ENCODE measurements at places on chromosomes 7 and 10. TPM values are rescaled to one million over a fixed set of nuclear protein-coding genes. Genes with fewer than 3 reads are reported as not detected.

Gene CXCL12
- total RNA-seq: 101 TPM

Gene CALHM2
- 22.6 TPM for total RNA-seq

Gene DOCK1
- total RNA-seq: 68.6 TPM

Gene MMD2
- total RNA-seq: not detected

Gene GIMAP7
- not detected for total RNA-seq

Gene COL26A1
- not detected for total RNA-seq

Gene NPY4R2
- not detected for total RNA-seq

Gene AQP1
- 335 TPM for total RNA-seq

Gene CELF2
- 18.1 TPM for total RNA-seq

Gene SEMA3E
- 0.13 TPM for total RNA-seq

Gene AGAP9
- 4.0 TPM for total RNA-seq

Gene LIPF
- total RNA-seq: not detected

Gene CYP26C1
- 0.07 TPM for total RNA-seq

Gene SPDYE5
- total RNA-seq: not detected

Gene GDF10
- total RNA-seq: 5.5 TPM

Gene AEBP1
- 333 TPM for total RNA-seq

Gene ERVW-1
- not detected for total RNA-seq

Gene GPR85
- 1.3 TPM for total RNA-seq

Gene OR6V1
- total RNA-seq: not detected

Gene ITPRID1
- not detected for total RNA-seq

Gene CPEB3
- 1.1 TPM for total RNA-seq

Gene ADRA2A
- total RNA-seq: 2.0 TPM

Gene PRPS1L1
- not detected for total RNA-seq

Gene OPN4
- not detected for total RNA-seq

Gene ZNF467
- total RNA-seq: 1.6 TPM

Gene CACNB2
- 0.20 TPM for total RNA-seq

Gene MRM2
- total RNA-seq: 13.5 TPM

Gene ATOH7
- not detected for total RNA-seq

Gene SLC26A3
- not detected for total RNA-seq

Gene NPSR1
- not detected for total RNA-seq

Measured in smooth muscle cell of the pulmonary artery (primary cell).